NCI-H1930 (cell line): ENCODE measurements at places on chromosomes 5 and 9.

DNA sequence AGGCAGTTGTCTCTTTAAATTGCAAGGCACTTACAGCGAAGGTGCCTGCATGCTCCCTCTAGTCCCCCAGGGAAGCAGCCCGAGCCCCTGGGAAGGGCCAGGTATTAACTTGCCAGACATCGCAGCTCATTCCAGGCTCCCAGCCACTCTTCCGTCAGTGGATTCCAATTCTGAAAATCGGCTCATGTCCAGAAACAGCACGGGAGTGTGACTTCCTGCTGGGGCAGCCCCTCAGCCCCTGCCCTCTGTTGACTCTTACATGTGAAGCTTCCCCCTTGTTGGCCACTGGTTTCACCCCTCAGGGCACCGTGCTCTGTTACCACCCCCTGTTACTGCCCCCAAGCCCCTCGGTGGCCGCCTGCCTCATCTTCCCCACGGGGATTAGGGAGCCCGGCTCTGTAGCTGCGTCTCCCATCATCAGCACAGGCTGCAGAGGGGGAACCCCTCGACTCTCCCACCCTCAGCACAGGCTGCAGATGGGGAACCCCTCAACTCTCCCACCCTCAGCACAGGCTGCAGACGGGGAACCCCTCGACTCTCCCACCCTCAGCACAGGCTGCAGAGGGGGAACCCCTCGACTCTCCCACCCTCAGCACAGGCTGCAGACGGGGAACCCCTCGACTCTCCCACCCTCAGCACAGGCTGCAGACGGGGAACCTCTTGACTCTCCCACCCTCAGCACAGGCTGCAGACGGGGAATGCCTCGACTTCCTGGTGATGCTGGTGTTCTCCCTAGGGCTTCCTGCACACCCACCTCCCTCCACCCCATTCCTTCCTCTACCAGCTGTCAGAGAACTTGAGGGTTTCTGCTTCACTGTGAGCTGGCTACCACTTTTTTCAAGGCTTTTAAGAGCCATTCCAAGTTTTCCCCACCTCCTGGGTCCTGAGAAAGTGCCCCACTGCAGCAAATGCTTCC, 11.1 kb upstream of the CACNA1B start:
- no peak for DNase-seq

GRCh38 chr5:117103703-117104102, 529.1 kb upstream of the SEMA6A start:
- DNase-seq = peak; percentile 66

- DNase-seq = no peak
Observed at GRCh38 chr5:54689411-54690251, 172.1 kb downstream of the SNX18 start.

- no peak for DNase-seq
Observed at GRCh38 chr9:22050924-22051323, 41.8 kb upstream of the CDKN2B start.

DNA sequence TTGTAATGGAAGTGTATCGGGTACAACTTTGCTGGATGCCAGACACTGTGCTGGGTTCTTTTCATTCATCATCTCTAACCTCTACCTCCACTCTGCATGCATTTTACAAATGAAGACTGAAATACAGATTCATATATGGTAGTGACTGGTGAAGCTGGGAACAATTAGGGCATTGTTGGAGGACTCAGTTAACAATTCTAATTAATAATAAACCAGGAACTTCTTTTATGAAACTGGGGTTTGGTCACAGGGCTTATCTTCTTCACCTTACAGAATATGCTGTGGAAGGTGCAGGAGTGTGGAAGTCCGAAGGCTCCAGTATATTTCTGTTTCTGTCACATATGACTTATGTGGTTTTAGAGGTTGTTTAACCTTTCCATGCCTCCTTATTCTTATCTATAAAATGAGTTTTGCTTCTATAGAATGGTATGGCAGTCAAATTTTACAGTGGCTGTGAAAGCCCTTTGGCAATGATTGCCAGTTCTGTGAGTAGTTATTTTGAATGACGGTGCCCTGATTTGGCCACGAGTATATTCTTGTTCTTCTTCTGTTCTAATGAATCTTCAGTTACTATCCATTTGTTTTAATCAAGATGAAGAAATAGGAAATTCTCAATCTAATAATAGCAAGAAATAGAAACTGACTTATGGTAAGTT, 284.7 kb downstream of the GABRB2 start:
- no peak for DNase-seq

DNA sequence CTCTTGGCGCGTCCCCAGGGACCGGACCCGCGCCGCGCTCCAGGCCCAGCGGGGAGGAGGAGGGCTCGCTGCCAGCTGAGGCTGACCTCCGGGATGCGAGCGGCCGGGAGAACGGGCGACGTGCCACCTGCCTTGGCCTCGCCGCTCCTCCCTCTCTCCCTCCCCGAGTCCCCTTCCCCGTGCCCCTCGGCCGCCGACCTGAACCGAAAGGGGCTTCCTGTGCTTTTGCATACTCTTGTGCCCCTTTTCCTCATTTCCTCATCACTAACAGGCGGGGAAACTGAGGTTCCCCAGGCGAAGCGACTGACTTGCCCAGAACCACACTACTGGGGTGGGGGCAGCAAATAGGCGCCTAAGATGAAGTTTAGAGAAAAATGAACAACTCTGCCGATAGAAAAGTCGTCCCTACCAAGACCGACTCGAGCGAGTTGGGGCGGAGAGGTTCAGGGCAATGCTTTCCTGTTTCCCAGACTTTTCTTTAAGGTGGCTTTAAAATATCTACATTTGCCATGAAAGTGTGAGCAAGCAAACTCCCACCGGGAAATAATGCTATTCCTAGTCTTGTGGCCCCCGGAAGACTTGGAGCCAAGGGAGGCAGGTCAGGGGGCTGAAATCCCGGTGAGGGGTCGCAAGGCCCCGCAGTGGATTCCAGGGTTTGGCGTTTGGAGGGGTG, 580 bp upstream of the DUSP1 start:
- DNase-seq = no peak

GRCh38 chr9:77901771-77902170, 129.8 kb downstream of the GNAQ start:
- DNase-seq = no peak
